ENCODE measurements at places on chromosomes 12 and 14.

GRCh38 chr12:121858662-121859572, at the start of gene HPD:
HPD (minus strand) TSS chr12:121858859; CDS start chr12:121858823, 36 bp downstream.
- no peak for DNase-seq

DNA sequence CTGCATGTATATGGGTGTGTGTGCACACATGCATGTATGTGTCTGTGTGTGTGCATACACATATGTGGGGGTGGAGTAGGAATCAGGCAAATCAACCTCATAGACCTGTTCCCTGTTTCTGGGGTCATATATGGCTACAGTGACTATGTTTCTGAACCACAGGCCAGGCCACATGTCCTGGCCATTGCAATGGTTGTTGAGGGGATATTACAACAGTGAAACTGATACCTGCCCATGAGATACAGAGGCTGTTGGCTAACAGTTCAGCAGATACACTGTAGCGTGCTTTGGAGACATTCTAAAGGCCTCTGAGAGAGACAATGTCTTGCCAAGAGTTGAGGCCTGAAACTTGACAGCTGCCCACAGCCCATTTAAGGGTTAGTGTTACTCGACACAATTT, 47.3 kb upstream of the FOS start:
- DNase-seq, result no peak

- DNase-seq, result no peak
Measured at GRCh38 chr14:93745603-93746273, 42.5 kb downstream of the PRIMA1 start.

GRCh38 chr12:92036061-92036620, 109.5 kb downstream of the BTG1 start:
- no peak for DNase-seq

GRCh38 chr12:127648321-127648720, 618.6 kb upstream of the TMEM132C start:
- no peak for DNase-seq
